CD4-positive, alpha-beta memory T cell (primary cell): ENCODE measurements at places on chromosomes 11 and 22.
A peak's percentile ranks its signal among the peaks of the same experiment; 100 is the strongest.

- DNase-seq = no peak
Measured at GRCh38 chr11:57354699-57355098, 16.5 kb downstream of the P2RX3 start.

DNA sequence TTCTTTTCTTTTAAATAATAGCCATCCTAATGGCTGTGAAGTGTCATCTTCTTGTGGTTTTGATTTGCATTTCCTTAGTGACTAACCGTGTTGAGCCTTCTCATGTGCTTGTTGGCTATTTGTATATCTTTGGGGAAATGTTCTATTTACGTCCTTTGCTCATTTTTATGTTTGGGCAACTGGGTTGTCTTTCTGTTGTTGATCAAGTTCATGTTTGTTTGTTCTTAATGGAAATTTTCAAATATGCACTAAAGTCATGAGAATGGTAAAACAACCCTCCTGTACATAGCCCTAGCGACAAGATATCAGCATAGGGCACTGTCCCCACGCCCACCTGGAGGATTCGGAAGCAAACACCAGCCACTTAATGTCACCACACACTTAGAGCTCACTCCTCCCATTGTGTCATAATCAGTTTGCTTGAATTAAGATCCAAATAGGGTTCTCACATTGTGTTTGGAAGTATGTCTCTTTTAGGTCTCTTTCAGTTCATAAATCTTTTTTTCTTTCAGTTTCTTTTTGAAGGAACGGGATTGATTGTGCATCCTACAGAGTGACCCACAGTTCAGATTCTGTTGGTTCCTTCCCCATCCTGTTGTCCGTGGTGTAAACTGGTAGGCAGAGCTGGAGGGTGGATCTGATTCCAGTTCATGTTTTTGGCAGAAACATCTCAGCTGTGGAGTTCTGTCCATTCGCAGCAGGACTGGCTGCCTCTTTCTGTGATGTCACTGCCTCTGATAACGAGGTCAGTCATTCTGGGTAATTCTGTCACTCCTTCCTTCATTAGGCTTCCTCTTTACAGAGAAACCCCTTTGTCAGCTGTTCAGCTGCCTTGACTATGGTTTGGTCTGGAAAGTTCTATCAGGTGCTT lies 26.4 kb upstream of the ADORA2A start:
- DNase-seq = no peak

DNA sequence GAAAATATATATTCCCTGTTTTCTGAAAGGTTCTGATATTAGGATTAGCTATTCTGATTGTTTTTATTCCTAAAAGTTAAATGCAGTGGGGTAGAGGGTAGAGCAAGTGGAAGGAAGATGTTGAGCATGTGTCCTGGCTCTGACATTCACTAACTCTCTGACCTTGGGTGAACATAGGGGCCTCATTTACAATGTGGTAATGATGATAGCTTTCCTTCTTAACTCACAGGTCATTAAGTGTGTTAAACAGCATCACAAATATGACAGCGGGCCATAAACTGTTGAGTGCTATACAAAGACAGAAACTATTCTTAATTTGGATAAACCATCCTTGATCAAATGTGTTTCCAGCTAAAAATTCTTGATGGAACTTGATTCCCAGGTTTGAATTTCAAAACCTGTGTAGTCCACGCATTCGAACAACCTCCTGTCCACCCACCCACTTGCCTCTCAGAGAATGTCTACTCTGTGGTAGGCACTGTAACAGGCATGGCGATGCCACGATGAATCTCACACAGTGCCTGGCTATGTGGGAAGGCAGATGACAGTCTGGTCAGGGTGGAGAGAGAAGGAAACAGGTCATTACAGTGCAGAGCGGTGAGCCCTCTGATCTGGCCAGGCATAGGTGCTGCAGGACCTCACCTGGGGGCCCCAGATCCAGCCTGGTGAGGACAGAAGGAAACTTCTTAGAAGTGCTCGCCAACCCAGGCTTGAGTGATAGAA lies 19.3 kb upstream of the PEX26 start:
- no peak for DNase-seq

- DNase-seq = peak; percentile 25
Measured at GRCh38 chr22:22720201-22720723, 75.8 kb downstream of the GGTLC2 start.

DNA sequence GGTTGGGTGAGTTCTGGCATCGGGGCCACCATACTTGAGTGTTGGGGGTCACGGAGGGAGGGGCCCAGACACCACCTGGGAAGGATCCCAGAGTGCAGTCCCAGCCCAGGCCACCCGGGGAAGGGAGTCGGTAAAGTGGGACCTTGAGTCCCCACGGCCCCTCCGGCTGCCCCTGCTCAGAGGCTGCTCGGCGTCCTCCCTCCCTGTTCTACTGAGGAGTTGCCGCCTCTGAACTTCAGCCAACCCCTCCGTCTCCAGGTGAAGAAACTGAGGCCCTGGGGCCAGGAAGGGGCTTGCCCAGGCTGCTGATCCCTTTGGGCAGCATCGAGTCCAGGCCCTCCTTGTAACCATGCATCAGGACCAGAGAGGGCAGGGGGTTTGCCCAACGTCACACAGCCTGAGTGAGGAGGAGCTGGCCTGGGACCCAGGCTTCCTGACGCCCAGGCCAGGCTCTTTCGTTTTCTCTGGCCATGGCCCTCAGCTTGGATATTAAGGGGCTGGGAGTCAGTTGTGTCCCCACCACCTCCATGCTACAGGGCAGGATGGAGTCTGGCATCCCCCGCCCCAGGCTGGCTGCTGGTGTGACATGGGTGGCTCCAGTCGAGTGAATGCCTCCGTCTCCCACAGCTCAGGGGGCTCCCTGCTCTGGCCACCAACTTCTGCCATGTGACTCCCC lies 1.3 kb downstream of the PARVG start:
- peak; percentile 20 for DNase-seq

GRCh38 chr22:23219822-23220484 lies 39.6 kb downstream of the BCR start:
- peak; percentile 21 for DNase-seq

DNA sequence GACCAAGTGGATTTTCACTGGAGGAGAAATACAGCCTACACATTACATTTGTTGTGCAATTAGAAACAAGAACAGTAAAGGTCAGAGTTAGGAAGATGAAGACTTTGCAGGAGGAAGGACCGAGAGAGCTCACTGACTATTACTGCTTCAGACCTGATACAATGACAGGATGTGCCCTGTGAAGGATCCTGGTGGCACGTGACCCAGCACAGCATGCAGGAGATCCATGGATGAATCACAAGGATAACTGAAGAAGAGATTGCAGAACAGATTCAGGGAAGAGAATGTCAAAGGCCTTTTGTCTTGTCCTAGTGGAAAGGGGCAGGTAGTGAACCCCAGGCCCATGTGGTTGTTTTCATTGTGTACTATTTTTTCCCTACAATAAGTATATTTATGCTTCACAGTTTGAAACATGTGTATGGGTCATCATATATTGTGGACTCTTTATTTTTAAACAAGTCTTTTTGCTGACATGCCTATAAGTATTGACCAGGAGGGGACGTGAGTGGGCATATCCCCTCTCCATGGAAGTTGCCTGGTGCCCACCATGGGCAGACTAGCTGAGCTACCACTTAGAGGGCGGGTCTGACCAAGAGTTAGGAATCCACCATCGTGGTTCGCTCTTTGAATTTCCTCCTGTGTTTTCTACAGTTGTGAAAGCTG lies 44.3 kb downstream of the RASSF10 start:
- DNase-seq = no peak

DNA sequence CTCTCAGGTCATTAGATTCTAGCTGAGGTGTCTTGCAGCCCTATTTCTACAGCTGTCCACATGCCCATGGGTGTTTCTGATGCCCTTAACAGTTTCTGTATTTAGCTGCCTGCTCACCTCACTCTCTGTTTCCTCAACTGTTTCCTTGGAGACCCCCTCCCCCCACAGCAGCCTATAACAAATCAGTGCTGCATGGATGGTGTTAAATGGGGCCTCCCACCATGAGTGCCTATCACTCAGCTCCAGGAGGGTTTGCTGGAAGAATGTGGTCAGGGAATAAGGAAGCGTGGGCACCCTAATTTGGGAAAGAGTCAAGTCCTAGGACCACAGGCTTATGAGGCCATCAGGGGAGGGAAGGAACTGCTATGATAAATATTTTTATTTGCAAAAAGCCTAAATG lies 8.6 kb downstream of the KLHL35 start:
- no peak for DNase-seq

DNA sequence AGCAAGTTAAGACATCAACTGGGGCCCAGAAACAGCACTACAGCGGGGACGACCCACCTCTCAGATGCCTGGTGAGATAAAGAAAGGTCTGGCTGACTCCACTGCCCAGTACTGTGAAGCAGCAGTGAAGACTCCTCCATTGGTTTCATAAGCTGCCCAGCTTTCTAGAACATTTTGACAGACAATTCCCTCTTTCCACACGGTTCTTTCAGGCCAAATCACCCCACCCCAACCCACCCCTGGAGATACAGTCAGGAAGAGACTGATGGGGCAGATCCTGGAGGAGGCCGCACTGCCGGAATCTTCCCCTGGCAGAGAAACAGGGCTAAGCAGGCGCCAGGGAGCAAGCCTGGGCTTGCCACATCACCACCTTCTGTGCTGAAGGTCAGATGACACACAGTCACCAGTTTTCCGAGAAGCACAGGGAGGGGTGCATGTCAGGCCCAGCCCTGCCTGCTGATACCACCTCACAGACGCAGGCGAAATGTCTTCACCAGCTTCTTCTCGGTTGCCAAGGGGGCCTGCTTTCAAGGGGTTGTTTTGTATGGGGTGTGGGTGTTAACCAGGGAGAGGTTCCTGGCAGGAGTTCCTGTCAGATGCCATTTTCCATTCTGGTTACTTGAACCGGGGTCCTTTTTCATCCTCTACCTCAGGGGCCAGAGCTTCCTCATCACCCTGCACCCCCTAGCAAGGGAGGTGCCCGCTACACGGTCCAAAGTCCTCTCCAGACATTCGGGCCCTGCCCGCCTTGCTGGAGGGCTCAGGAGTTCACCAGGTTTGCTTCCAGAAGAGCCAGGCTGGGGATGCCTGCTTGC lies 1.4 kb upstream of the NEAT1 start:
- peak; percentile 91 for DNase-seq

DNA sequence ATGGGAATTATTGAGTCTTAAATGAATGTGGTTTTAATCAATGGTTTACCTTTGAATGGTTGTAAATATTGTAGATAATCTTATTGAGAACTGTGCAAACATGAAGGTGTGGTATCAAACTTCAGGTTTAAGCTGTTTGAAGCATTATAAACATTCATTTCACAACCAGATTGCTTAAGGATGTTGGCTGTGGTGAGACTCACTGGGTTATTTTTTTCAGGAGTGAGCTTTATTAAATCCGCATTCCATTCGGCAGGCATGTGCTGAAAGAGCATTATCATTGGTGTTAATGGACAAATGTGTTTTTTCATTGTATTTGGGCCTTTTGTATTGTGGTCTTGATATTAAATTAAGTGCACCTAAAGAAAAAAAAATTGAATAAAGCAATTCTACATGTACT lies 9.7 kb downstream of the MMP3 start:
- DNase-seq = no peak

DNA sequence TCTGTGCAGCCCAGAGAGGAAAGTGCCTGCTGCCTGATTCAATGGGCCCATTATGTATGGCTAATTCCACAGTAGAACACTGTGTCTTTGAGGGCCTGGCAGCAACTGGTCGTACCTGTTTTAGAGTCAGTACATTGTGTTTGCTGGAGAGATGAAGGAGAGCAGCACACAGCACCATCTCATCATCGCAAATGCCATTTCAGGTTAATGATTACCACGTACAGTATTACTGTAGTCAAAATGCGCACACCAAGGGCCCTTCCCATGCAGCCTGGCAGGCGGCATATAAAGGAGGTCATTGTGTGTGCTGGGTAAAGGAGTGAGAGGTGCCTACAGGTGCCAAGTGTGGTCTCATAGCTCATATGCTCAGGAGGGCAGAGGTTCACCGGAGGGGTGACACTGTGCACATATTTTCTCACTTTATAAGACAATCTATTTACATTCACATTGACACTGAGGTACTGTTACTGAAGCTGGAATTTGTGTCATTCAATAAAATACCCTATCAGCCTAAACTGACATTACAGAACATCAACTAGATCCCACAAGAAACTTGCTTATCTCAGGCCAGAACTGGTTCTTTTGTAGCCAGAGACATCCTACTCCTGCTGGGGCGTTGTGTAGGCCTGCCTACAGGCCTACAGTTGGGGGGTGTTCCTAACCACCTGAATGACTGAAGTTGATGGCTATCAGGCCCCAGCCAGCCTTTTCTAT lies 90.4 kb downstream of the APIP start:
- DNase-seq = no peak

- no peak for DNase-seq
Measured at GRCh38 chr22:19620742-19621371, 93.4 kb upstream of the SEPTIN5 start.

DNA sequence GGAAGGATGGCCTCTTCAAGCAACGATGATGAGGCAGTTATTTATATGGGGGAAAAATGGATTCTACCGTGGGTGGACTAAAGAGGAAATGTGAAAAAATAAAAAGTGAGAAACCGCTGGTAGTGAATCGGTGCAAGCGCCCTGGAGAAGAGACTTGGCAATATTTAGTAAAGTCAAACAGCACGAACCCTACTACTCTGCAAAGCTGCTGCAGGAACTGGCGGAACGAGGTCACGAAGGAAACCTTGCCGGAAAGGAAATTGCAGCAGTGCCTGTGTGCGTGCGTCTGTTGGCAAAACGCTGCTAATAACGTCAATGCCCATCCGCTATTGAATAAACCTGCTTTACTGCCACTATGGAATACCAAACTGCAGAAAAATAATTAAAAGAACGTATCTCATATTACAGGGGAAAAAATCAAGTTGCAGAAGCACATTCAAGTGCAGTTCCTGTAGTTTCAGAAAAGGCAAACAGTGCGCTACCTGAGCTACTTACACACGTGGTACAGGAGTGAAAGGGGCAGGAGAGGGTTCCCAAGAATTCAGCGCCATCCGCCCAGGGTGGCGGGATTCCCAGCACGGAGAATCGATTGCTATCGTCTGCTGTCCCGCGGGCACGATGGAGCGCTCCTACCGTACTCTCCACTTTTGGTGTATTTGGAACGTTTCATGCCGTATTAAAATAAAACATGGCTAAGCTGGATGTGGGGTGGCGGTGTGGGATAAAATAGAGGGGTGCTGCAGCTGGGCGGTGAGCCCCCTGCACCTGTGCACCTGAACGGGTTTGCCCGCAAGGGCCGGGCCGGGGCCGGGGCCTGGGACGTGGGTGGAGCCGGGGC lies 585 bp upstream of the NADSYN1 start:
- DNase-seq = peak; percentile 82

DNA sequence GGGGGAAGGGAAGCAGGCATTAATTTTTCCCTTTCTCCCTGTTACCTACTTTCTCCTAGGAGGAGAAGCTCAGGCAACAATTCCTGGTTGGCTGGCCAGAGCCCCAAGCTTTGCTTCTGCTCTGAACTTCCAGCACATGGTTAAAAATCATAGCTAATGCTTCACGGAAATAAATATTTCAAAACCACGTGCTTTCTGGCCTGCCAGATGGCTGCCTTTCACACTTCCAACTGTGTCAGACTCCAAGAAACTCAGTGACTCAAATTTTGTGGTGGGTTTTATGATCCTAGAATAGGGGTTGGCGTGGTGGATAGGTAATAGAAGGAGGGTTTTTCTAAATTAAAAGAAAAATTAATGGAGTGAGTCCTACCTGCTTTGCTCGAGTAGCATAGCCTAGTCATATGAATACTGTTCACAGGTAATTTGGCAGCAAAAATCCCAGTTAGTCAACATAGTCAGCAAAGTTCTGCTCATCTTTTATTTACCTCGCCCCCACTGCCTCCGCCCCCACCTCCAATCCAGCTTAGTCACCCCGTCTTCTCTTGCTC lies 58.6 kb downstream of the SC5D start:
- DNase-seq = no peak
